ENCODE measurements at places on chromosomes 4 and X.

DNA sequence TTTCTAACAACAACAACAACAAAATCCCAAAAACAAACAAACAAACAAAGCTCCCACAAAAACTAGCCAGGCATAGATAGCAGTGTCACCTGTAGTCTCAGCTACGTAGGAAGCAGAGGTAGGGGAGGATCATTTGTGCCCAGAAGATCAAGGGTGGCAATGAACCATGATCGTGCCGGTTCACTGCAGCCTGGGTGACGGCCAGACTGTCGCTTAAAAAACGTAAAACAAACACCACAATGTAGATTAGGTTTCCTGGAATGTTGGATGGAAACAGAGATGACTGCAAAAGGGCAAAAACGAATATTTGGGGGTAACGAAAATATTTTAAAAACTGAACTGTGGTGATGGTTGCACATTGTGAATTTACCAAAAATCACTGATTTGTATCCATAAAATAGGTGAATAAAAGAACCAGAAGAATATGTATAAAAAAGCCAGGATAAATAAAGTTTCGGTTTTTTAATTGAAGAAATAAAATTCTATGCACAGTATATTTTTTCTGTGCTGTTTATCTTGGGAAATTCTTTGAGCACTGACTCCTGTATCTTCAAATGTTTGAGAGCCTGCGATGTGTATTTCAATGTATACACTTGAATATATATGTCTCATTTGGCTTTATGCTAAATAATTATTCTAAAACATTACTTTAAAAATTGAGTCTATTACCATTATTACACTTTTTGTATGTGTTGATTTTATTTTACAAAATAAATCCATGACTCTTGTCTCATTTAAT is 1477.0 kb downstream of the PCDH7 start:
- DNase-seq, result no peak

- DNase-seq, result no peak
Measured at GRCh38 chr4:55469979-55470378, 74.2 kb downstream of the TMEM165 start.

GRCh38 chr4:173091958-173092357 is 76.7 kb upstream of the GALNT7 start:
- DNase-seq, result no peak

- DNase-seq, result no peak
Measured at GRCh38 chr4:23890369-23891063, 669 bp upstream of the PPARGC1A start.

- no peak for DNase-seq
Measured at GRCh38 chr4:40507977-40508376, 121.7 kb downstream of the RBM47 start.

- DNase-seq, result no peak
Measured at GRCh38 chr4:169975131-169975837, 50.9 kb downstream of the MFAP3L start.

GRCh38 chr4:73193155-73193554 is 65.4 kb downstream of the ANKRD17 start:
- no peak for DNase-seq

- DNase-seq, result peak; percentile 21
Measured at GRCh38 chr4:128191115-128191781, 96.4 kb downstream of the PGRMC2 start.

GRCh38 chr4:148207068-148207467 is 235.1 kb downstream of the NR3C2 start:
- DNase-seq, result no peak

DNA sequence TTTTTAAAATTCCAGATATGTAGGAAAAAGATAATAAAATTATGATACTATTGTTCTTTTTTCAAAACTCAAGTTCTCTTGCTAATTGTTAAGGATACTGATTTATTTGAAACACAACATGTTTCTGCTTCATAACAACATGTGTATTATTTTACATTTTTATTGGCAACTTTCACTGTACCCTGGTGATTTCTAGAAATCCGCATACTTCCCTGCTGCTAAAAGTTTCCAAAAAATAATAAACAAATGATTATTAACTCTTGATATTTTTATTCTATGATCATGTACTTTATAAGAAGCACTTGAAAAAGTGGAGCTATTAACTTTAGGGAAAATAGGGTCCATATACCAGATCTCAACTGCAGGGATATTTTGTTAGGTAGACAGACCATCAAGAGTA is 71.2 kb upstream of the HCCS start:
- DNase-seq, result no peak

DNA sequence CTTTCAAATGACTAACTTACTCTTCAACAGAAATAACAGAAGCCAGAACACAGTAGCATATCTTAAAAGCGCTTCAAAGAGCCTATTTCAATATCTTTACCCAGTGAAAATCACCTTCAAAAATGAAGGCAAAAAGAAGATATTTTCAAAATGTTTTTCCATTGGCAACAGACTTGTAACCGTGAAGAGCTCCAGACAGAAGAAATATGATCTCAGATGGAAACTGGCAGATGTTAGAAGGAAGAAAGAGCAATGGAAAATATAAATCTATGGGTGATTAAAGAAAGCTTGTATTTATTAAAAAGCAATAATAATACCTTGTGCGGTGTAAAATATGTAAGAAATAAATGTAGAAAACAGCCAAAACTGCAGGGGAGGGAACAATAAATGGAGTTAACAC is 35.7 kb downstream of the PRKG2 start:
- no peak for DNase-seq

- DNase-seq, result no peak
Measured at GRCh38 chr4:116469582-116469981, 615.8 kb downstream of the TRAM1L1 start.

GRCh38 chr4:112523764-112524505 is 8.0 kb upstream of the NEUROG2 start:
- peak; percentile 38 for DNase-seq

GRCh38 chr4:121784975-121785374 is 16.1 kb upstream of the EXOSC9 start:
- DNase-seq, result no peak

- DNase-seq, result no peak
Measured at GRCh38 chrX:63327788-63328187, 23.3 kb downstream of the SPIN4 start.

DNA sequence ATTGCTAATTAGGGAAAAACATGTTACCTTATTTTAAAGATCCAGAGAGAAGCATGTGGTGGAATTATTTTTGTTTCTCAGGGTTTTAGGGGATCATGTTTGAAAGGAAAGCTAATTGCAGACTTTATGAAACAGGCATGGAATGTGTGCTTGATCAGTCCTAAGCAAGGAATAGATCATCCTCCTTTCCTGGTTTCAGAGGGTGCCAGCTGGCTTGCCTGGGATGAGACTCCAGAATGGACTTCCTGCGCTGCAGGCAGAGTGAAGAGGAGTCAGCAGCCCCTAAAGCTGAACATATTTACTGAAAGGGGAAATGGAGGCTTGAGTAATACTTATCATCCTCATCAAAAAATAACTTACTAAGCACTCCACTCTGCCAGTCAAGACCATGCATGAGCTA is 13.3 kb downstream of the FGF5 start:
- no peak for DNase-seq

DNA sequence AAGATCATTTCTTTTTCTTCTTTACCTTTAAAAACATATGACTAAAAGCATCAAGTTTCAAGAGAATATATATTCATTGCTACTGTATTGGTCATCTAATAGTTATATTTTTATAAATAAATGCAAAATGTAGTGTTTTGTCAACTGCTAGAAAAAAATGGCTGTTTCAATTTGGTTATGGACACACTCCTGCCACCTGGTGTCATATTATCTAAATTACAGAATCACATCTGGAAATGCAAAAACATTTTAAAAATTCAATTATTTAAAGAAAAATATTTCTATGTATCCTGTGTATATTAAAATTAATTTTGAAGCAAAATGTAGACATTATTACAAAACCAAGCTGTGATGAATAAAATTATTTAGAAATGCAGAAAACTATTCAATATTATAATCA is 329.4 kb upstream of the PCDH18 start:
- DNase-seq, result no peak

DNA sequence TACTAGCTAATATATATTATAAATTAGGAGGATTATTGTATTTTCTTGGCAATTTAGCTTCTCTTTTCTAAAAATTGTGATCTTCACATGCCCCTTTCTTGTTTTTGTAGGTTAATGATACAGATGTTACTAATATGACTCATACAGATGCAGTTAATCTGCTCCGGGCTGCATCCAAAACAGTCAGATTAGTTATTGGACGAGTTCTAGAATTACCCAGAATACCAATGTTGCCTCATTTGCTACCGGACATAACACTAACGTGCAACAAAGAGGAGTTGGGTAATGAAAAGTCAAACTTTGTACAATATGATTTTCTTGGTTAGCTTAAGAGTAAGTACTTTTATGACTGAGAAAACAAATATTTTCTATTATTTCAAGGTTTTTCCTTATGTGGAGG is 74.1 kb downstream of the SLC10A6 start:
- DNase-seq, result no peak

GRCh38 chrX:34576864-34577263 is 80.2 kb downstream of the TMEM47 start:
- DNase-seq, result no peak

GRCh38 chr4:6892190-6892908 is 17.3 kb upstream of the TBC1D14 start:
- DNase-seq, result no peak

- no peak for DNase-seq
Measured at GRCh38 chrX:51697397-51697796, 12.9 kb upstream of the CENPVL1 start.

DNA sequence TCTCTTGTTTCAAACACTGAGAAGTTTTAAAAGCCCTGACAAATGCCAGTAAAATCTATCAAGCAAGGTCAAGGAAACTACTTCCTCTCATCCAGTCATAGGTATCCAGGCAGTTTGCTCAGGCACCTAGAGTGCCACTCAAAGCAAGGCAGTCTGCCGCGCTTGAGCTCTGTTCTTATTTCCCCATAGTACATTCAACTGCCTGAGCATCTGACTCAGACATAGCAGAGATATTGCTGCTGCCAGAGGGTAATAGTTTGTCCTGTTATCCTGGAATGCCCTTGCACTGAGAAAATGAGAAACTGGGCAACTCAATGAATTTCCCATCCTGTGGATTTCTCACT is 16.1 kb upstream of the ATP8A1 start:
- no peak for DNase-seq

Measured in stimulated activated CD8-positive, alpha-beta memory T cell treated with anti-CD3 and anti-CD28 coated beads, Interleukin-15, amount 100 ng/mL, for 4 hours (primary cell).